ENCODE measurements at places on chromosomes 4 and X. TPM values are rescaled to one million over a fixed set of nuclear protein-coding genes. Genes with fewer than 3 reads are reported as not detected.

- no peak for DNase-seq
These were observed 195.9 kb downstream of the MGST2 start for GRCh38 chr4:139861471-139861870.

DNA sequence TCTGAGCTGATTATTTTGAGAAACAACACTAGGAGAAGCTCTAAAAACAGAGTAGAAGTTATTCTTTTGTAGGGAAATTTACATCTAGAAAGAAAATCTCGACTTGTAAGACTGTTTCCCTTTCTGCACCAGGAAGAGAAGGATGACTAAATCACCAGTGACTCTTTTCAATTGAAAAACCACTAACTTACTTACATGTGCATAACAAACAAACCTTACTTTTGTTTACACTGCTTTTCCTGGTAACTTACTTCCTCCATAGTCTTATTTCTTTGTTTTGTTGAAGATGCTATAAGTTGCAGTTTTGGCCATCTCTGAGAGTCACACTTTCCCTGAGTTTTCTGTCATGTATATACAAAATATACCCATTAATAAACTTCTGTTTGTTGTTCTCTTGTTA, 293.6 kb upstream of the FAT4 start:
- DNase-seq = no peak

DNA sequence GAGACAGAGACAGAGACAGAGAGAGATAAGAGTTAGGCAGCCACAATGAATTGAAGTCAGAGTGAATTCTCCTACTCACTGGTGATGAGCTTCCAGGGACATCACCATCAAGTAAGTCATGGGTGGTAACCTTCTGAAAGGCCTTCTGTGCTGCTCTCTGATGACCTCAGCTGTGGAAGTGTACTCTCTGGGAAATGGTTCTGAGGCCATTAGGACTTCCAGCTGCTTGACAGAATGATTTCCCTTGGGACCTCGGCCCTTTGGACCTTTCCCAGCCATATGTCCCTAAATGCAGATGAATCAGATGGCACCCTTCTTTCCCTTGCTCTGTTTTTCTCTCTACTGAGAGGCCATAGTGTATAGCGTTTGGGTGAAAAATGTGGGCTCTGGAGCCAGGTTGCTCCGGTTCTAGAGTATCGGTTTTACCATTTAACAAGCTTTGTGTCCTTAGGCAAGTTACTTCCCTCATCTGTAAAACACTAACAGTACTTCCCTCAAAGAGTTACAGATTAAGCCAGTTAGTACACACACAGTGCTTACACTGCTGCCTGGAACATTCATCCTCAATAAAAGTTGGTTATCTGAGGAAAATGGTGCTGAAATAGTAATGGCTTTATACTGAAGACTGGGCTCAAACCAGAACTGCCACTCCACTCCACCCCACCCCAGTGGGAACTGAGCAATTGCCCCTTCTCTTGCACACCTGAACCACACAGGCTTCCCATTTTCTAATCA, 7.6 kb downstream of the SEPTIN11 start:
- no peak for DNase-seq

DNA sequence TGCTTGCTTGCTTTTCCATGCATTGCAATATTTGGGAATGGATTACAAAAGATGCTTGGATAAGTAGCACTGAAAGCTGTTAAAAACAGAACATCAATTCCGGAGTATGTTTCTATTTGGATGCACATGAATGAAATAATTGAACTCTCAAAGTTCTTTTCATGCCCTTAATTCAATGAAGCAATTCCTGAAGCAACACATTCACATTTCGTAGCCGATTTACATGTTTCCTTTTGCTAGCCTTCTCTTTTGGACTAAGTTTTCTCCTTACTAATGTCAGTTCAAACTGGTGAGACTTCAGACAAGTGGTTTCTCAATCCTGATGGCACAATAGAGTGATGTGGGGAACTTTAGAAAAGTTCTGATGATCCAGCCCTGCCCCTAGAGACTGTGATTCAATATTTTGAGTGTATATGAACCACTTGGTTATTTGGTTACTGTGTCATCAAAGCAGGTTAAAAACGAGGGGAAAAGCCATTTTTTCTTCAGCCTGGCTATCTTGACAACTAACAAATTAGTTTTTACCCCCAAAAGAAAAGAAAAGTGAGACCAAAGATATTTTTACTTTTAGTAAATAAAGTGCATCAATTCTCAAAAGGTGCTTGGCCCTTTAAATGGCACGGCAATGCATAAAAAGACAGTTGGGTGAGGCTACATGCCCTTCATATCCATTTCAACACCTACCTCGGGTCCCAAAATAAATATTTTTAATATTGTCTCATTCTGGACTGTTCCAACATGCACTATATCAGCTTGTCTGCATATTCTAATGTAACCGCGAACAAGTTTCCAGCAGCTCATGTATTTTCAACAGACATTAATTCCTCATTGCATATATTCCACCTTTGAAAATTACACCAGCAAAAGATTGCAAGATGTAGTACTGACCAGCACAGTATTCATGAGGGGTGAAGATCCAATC, 90.1 kb upstream of the RPL34 start:
- DNase-seq = no peak

GRCh38 chrX:48677516-48677915, 6.1 kb upstream of the WAS start:
- DNase-seq = no peak

- no peak for DNase-seq
These were observed 1427.4 kb upstream of the ADGRL3 start for GRCh38 chr4:59772641-59773139.

- no peak for DNase-seq
These were observed 739.1 kb upstream of the DIAPH2 start for GRCh38 chrX:95945528-95945927.

DNA sequence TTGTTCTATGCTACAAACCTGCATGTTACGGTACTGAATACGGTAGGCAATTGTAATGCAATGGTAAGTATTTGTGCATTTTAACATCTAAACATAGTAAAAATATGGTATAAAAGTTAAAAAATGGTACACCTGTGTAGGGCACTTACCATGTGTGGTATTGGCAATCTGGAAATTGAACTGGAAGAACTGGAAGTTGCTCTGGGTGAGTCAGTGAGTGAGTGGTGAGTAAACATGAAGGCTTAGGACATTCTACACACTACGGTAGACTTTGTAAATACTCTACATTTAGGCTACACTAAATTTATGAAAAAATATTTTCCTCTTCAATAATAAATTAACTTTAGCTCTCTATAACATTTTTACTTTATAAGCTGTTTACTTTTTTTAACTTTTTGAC, 78.9 kb downstream of the RRAGB start:
- DNase-seq = no peak

DNA sequence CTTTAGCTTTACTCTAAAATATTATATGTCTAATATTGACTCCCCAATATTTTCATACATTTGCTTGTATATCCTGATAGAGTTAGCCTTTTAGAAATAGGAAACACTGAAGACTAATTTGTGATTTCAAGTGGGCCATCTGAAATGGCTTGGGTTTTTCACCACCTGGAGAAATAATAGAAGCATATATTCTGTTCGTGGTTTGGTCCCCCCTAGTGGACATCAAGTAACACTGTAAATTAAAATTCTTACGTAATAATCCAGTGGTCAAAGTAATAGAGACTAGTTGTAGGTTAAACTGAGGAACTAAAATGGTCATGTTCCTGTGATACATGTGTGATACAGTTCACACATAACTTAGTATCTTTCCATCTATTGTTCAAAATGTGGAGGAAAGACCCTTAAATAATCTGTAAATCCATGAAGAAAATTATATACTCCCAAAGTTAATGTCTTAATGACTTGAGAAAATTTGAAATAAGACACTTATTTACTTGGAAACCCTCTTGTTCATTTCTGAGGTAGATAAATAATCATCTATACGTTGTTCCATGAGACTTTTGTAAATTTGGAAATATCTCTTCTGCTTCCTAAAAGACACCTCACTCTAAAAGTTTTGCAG, 79.8 kb upstream of the SMARCAD1 start:
- peak; percentile 4 for DNase-seq

DNA sequence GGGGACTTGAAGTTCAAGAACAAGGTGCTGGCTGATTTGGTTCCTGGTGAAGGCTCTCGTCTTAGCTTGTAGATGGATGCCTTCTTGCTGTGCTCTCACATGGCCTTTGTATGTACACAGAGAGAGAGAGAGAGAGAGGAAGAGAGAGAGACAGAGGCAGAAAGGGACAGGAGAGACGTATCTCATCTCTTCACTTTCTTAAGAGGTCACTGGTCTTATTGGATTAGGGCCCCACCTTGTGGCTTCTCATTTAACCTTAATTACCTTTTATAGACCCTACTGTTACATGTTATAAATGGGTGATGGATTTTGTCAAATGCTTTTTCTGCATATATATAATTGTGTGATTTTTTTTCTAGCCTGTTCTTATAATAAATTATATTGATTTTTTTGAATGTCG, 1444.2 kb downstream of the ADGRL3 start:
- DNase-seq = no peak

- peak; percentile 27 for DNase-seq
These were observed 30.0 kb downstream of the CTBP1 start for GRCh38 chr4:1218634-1219565.

DNA sequence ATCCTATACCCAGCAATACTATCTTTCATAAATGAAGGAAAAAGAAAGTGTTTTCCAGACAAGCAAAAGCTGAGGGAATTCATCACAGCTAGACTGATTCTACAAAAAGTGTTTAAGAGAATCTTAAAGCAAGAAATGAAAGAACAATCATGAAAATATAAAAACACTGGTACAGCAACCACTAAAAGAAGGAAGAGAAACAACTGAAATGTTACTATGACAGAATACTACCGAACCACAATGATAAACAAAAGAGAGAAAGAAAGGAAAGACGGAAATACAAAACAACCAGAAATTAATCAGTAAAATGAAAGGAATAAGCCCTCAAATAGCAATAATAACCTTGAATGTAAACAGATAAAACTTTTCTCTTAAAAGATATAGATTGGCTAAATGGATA, 110.8 kb upstream of the AFF2 start:
- no peak for DNase-seq

DNA sequence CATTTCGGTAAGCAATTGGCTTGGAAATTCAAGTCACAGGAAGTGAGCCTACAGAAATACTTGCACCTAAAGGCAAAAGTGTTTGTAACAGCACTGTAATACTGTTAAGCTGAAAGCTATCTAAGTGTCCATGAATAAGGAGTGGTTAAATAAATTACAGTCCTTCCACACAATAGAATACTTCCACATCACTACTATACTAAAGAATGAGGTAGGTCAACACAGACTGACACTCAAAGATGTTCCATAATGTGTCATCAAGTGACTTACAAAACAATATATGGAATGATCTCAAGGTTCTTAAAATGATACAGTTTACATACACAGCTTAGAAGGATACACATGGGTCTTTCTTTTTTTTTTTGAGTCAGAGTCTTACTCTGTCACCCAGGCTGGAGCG, 27.0 kb downstream of the SLC10A6 start:
- DNase-seq = no peak

GRCh38 chr4:139943277-139943676, 210.7 kb downstream of the MAML3 start:
- DNase-seq = no peak

GRCh38 chr4:15162465-15163283, 160.4 kb downstream of the CPEB2 start:
- peak; percentile 14 for DNase-seq

GRCh38 chr4:54986095-54986846, 139.1 kb downstream of the KDR start:
- no peak for DNase-seq

DNA sequence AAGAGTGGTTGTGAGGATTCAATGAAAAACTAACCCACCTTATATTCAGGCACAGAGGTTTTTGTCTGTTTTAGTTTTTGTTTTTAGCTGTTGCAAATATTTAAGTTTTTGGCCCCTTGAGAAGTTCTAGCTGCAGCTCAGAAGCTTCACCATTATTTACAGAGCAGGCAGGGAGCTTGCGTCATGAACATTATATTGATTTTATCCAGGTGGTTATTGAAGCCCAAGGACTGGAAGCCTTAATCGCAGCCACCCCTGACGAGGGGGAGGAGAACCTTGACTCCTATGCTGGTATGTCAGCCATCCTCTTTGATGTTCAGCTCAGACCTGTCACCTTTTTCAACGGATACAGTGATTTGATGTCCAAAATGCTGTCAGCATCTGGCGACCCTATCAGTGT, 38.1 kb downstream of the MTTP start:
- no peak for DNase-seq

- peak; percentile 59 for DNase-seq
These were observed 391 bp upstream of the PHKA1 start for GRCh38 chrX:72714478-72714916.

GRCh38 chr4:102935716-102936115, 66.9 kb downstream of the CISD2 start:
- DNase-seq = no peak

GRCh38 chr4:162422312-162422711, 258.5 kb upstream of the FSTL5 start:
- no peak for DNase-seq

DNA sequence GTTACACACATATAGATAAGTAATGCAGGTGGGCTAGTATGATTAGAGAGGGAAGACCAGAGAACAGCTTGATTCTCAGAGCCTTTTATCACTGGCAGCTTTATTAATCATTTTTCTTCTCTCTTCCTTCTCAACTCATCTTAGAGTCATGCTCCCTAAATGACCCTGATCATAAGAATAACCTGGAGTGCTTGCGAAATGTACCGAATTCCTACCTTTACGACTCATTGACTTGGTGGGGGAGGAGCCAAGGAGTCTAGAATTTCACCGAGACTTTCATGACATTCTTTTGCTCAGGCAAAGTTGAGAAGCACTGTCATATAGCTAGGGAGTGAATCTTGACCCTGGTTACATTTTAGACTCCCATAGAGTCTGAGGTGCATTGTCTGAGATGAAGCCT, 298.9 kb upstream of the PUDP start:
- DNase-seq = no peak

GRCh38 chr4:16508968-16509367, 282.7 kb upstream of the TAPT1 start:
- DNase-seq = no peak

- DNase-seq = peak; percentile 80
These were observed at the start of gene PRRG1 for GRCh38 chrX:37349221-37350033. Gene PRRG1, plus strand, starts transcription at chrX:37349364. Its CDS starts 56,886 bp downstream, at chrX:37406250.

GRCh38 chr4:43224559-43224958, 332.0 kb downstream of the GRXCR1 start:
- no peak for DNase-seq

GRCh38 chrX:67555578-67556203, 11.9 kb downstream of the AR start:
- DNase-seq = no peak

- no peak for DNase-seq
These were observed 213.4 kb upstream of the LNX1 start for GRCh38 chr4:53804719-53805118.

Gene UGT2A3
- 0.72 TPM for total RNA-seq

Gene HTR2C
- not detected for total RNA-seq

Gene TBX22
- 2.4 TPM for total RNA-seq

Gene TRO
- total RNA-seq = 34.2 TPM

Gene ANK2
- 36.8 TPM for total RNA-seq

Gene GSX2
- 14.0 TPM for total RNA-seq

Gene RHOXF1
- not detected for total RNA-seq

Gene KCTD8
- 3.1 TPM for total RNA-seq

Gene AR
- 2.6 TPM for total RNA-seq

Gene KLF8
- total RNA-seq = 7.2 TPM

Gene SCD5
- 27.2 TPM for total RNA-seq

Gene MAGEE2
- total RNA-seq = 0.48 TPM

Gene PPP2R2C
- total RNA-seq = 2.9 TPM

Measured in umbilical cord (tissue), 2 donors.